WTC11 (cell line): ENCODE measurements at places on chromosomes 5 and 9. TPM values are rescaled to one million over a fixed set of nuclear protein-coding genes. Genes with fewer than 3 reads are reported as not detected.

GRCh38 chr5:158463188-158463587 is 604.2 kb upstream of the CLINT1 start:
- DNase-seq = no peak
- H3K27me3 ChIP-seq = no peaks in the 10 kb centered on the region; the same call in 1 of the 2 replicates
- no peak overlapping the region for H3K27ac ChIP-seq
- H3K4me3 ChIP-seq = no peak overlapping the region
- H3K4me1 ChIP-seq = no peaks in the 10 kb centered on the region

DNA sequence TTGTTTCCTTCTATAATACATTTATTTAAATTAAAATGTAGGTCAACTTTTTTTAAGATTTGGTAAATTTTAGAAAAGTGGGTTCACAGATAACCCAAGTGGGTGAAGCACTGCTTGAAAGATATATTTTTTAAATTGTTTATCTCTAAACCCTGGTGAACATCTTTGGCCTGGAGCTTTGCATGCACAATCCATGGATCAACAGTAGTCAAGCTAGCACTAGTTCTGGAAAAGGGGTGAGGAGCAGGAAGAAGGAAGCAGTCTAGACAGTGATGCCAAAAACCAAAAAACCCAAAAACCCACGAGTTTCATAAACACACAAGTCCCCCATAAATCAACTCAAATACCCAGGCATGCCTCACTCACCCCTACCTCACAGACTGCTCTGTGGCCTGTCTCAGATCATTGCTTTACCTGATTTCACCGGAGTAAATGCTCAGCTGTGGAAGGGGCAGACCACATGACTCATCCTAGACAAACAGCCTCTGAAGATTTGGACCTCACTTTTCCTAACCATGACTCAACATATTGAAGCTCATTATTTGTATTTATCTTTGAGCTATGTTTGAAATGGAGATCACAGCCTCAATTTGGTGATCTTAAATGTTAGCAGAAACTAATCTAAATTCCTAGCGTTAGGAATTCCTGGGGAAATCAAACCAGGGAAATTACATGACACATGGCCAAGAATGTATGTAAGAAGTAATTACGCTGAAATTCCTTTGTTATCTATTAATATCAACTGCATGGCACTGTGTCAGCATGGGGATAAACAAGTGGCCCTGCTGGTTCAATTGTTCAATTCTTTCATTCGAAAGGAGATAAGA is 149.6 kb downstream of the ZNF608 start:
- H3K4me1 ChIP-seq = peaks cover 21% of the 10 kb centered on the region
- H3K27ac ChIP-seq = no peak overlapping the region
- H3K27me3 ChIP-seq = no peaks in the 10 kb centered on the region
- no peak for DNase-seq
- H3K36me3 ChIP-seq = no peaks in the 10 kb centered on the region

DNA sequence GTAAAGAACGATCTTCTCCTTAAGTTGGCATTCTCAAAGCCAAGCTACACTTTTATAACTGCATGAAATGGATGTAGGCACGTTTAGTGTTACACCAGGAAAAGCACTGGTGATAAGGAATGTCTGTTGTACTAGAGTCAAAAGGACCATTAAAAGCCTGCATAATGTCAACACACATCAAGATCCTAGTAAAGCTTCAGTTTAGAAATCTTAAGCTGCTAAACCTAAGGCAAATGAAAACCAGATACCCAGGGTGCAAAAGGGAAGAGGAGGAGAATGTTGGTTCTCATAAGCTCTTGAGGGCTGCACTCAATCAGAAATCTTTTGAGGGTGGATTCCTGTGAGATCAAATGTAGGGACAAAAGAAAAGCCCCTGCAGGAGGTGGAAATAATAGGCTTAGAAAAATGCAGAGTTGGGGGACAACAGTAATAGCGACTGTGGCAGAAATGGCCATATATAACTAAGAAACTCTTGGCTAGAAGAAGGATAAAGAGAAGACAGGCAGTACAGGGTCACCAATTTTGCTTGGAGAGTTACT is 148.2 kb downstream of the FBXL17 start:
- no peak overlapping the region for H3K4me3 ChIP-seq
- H3K27me3 ChIP-seq = no peaks in the 10 kb centered on the region
- DNase-seq = no peak
- no peaks in the 10 kb centered on the region for H3K36me3 ChIP-seq

Gene GFI1B
- total RNA-seq = 0.41 to 0.78 TPM (median 0.77 TPM) in 3 replicates

DNA sequence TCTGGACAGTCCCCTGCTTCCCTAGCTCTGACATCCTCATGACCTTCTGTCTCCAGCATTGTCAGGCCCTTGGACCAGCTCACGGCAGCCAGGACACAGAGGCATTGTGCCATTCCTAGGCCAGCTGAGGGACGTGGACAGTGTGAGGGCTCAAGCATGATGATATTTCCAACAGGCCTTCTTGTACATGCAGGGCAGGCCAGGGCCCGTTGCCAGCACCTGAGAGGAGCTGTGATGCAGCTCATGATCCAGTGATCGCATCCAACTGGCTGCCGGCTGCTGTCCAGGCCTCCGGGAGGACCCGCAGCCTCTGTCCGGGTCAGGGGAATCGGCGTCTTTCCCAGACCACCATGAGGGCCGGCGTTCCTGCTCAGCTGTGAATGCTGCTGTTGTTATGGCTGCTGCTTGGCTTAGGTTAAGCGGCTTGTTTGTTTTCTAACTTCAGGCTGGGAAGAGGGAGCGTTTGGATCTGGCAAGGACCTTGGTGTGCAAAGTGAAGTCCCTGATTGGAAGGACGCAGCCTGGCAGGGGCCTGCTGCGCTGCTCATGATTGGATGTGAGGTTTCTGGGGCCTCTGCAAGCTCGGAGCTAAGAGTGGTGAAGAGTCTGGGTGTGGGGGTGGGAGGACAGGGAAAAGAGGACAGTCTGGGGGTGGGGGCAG is 53.8 kb downstream of the PDZD2 start:
- no peak overlapping the region for H3K4me3 ChIP-seq
- H3K4me1 ChIP-seq = peaks cover 13% of the 10 kb centered on the region
- H3K27ac ChIP-seq = no peak overlapping the region; the same call in 1 of the 2 replicates
- H3K27me3 ChIP-seq = no peaks in the 10 kb centered on the region
- no peak for DNase-seq

- H3K36me3 ChIP-seq = no peaks in the 10 kb centered on the region
- no peak overlapping the region for H3K27ac ChIP-seq
- DNase-seq = no peak
Measured at GRCh38 chr5:123116058-123116457, 27.0 kb downstream of the PRDM6 start.

Gene WNT8A
- total RNA-seq = 0.16 TPM in 1 of 3 replicates, not detected in the others

DNA sequence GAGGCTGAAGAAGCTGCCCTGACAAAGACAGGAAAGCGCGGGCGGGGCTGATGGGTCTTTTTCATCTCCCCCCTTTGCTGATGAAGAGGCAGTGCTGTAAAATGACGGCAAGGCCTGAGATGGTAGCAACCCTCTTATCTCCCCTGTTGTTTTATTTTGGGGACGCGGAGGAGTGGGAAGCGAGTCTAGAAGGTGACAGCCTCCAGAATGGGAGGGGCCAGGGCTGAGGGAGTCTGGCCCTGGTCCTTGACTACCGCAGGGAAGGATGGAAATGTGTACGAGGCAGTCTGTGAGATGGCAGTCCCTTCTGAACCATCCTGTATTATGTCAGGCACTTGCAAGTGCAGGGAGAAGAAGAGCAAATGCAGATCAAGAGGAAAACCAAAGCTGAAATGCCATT is 46.1 kb upstream of the TCERG1 start:
- H3K4me3 ChIP-seq = no peak overlapping the region
- H3K27me3 ChIP-seq = no peaks in the 10 kb centered on the region; the same call in 1 of the 2 replicates
- H3K27ac ChIP-seq = no peak overlapping the region
- H3K36me3 ChIP-seq = no peaks in the 10 kb centered on the region

DNA sequence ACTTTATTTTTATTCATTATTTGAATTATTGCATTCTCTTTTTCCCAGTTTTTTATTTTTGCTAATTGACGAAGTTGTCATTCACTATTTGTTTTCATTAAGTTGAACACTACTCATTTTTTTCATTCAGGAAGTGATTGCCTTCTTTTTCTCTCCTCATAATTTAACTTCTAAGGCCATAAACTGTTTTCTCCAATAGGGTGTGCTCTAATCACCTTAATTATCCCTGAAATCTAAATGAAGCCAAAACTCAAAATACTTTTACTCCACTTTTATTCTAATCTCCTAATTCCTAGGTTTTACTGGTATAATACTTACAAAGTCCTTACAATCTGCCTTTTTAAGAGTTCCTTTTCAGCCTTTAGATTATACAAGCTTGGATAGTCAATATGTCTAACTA is 2.9 kb upstream of the OR13C2 start:
- H3K4me3 ChIP-seq = no peak overlapping the region
- DNase-seq = no peak
- no peaks in the 10 kb centered on the region for H3K4me1 ChIP-seq
- no peaks in the 10 kb centered on the region; the same call in 1 of the 2 replicates for H3K27me3 ChIP-seq

- H3K27me3 ChIP-seq = no peaks in the 10 kb centered on the region
- peaks cover 10% of the 10 kb centered on the region for H3K4me1 ChIP-seq
- no peaks in the 10 kb centered on the region for H3K36me3 ChIP-seq
- H3K27ac ChIP-seq = no peak overlapping the region
- no peak for DNase-seq
Measured at GRCh38 chr5:156474251-156474650, 147.3 kb downstream of the SGCD start.

- H3K36me3 ChIP-seq = 0 out of 2 replicates have a peak, but pooled peaks cover 5% of the 10 kb centered on the region
- no peaks in the 10 kb centered on the region for H3K27me3 ChIP-seq
- no peak overlapping the region for H3K27ac ChIP-seq
- peak; percentile 64 for DNase-seq
- H3K4me1 ChIP-seq = peaks cover 14% of the 10 kb centered on the region
Measured at GRCh38 chr9:125558453-125559092, 148.4 kb downstream of the MAPKAP1 start.

Gene ADRB2
- 1.1 to 1.3 TPM (median 1.2 TPM) in 3 replicates for total RNA-seq

DNA sequence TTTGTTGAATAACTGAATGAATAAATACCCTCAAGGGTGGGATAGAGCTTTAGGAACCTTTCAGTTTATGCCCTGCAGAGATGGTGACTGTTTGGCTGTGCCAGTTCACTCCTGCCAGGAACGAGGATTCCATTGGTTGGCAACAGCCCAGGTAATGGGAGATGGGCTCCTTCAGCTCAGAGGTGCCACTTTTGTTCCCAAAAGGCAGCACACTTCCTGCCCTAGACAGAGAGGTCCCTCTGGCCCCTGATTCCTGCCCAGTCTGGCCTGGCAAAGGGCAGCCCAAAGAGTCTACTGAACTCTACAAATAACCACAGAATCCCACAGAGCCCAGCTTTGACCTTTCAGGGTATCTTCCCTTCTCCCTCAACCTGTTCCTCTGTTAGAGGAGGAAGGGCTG is 1.6 kb downstream of the C9orf152 start:
- H3K36me3 ChIP-seq = no peaks in the 10 kb centered on the region
- H3K27me3 ChIP-seq = peaks cover 4% of the 10 kb centered on the region; the same call in 1 of the 2 replicates
- H3K4me1 ChIP-seq = no peaks in the 10 kb centered on the region
- H3K4me3 ChIP-seq = no peak overlapping the region
- no peak overlapping the region for H3K27ac ChIP-seq
- no peak for DNase-seq

Gene GARIN3
- total RNA-seq = not detected in 3 replicates

DNA sequence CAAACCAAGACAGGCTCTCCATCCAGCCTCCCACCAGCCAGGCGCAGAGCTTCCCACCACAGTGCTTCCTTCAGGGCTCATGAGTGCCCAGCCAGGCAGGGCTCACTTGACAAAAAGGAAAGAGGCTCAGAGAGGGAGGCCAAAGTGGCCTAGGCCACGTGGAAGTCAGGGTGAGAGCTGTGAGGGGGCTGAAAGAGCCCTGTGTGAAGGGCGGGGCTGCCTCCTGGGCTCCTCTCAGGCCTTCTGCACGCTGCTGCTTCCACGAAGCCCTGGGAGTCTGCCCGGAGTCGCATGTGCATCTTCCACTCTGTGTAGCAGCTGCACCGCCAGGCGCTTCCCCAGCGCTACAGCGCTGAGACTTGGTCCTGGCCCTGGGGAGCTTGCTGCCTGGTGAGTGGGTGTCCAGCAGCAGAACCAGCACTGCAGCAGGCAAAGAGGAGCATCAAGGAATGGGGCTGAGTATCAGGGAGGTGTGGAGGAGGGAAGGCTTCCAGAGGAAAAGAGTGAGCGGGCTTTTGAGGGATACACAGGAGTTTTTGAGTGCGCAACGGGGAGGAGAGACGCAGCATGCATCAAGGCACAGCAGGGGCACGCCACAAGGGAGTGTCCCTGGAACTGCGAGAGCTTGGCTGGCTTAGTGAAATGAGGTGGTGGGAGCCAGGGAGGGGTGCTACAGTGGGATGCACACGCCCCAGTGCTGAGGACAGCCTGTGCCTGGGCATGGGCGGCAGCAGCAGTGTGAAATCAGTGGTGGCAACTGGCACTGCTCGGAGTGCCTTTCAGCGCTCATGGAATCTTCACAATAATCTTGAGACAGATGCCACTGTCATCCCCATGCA is 178.0 kb downstream of the GAPVD1 start:
- H3K4me3 ChIP-seq = no peak overlapping the region
- H3K36me3 ChIP-seq = peaks cover 7% of the 10 kb centered on the region
- peak overlapping the region; percentile 37 for H3K27ac ChIP-seq
- no peaks in the 10 kb centered on the region; the same call in 1 of the 2 replicates for H3K4me1 ChIP-seq
- no peaks in the 10 kb centered on the region for H3K27me3 ChIP-seq

Gene SLC4A9
- total RNA-seq = 0.37 to 0.76 TPM (median 0.50 TPM) in 3 replicates

Gene CCDC180
- 5.9 to 7.4 TPM (median 6.5 TPM) in 3 replicates for total RNA-seq

- no peak overlapping the region for H3K4me3 ChIP-seq
- H3K27ac ChIP-seq = no peak overlapping the region
- DNase-seq = no peak
- no peaks in the 10 kb centered on the region for H3K36me3 ChIP-seq
Measured at GRCh38 chr5:60020457-60020856, 126.9 kb upstream of the PDE4D start.

Gene TNC
- 3.3 to 4.5 TPM (median 3.6 TPM) in 3 replicates for total RNA-seq

GRCh38 chr9:19619221-19619620 is 169.6 kb downstream of the SLC24A2 start:
- DNase-seq = no peak
- H3K27ac ChIP-seq = no peak overlapping the region
- no peaks in the 10 kb centered on the region for H3K27me3 ChIP-seq
- H3K36me3 ChIP-seq = peaks cover 4% of the 10 kb centered on the region
- no peak overlapping the region for H3K4me3 ChIP-seq

- H3K36me3 ChIP-seq = peaks cover 7% of the 10 kb centered on the region; the same call in 1 of the 2 replicates
- DNase-seq = peak; percentile 81
- H3K4me3 ChIP-seq = peak overlapping the region; percentile 85
- peaks cover 5% of the 10 kb centered on the region; the same call in 1 of the 2 replicates for H3K4me1 ChIP-seq
- no peak overlapping the region for H3K27ac ChIP-seq
- no peaks in the 10 kb centered on the region for H3K27me3 ChIP-seq
Measured at GRCh38 chr9:128341435-128341849, 1.1 kb downstream of the SLC27A4 start.

Gene IL4
- not detected in 3 replicates for total RNA-seq

Gene TNFAIP8
- total RNA-seq = 18.1 to 24.1 TPM (median 19.9 TPM) in 3 replicates
